Endothelial cell of coronary artery (primary cell): ENCODE measurements at places on chromosomes 1 and 21. TPM values are rescaled to one million over a fixed set of nuclear protein-coding genes. Genes with fewer than 3 reads are reported as not detected.

Gene TRPM2
- total RNA-seq = under 0.01 and 0.18 TPM in 2 replicates

Gene CD1D
- total RNA-seq = 0.09 TPM in 1 of 2 replicates, not detected in the other

Gene FLG2
- total RNA-seq = not detected in 2 replicates

Gene C1orf185
- not detected in 2 replicates for total RNA-seq

Gene CFHR1
- total RNA-seq = 0.28 TPM in 1 of 2 replicates, not detected in the other
